ENCODE measurements at places on chromosomes 5 and 9.

- DNase-seq: no peak
These were observed 7.3 kb upstream of the DHFR start for GRCh38 chr5:80662108-80662507.

GRCh38 chr5:108238936-108239887 is 142.7 kb downstream of the FBXL17 start:
- DNase-seq: no peak

DNA sequence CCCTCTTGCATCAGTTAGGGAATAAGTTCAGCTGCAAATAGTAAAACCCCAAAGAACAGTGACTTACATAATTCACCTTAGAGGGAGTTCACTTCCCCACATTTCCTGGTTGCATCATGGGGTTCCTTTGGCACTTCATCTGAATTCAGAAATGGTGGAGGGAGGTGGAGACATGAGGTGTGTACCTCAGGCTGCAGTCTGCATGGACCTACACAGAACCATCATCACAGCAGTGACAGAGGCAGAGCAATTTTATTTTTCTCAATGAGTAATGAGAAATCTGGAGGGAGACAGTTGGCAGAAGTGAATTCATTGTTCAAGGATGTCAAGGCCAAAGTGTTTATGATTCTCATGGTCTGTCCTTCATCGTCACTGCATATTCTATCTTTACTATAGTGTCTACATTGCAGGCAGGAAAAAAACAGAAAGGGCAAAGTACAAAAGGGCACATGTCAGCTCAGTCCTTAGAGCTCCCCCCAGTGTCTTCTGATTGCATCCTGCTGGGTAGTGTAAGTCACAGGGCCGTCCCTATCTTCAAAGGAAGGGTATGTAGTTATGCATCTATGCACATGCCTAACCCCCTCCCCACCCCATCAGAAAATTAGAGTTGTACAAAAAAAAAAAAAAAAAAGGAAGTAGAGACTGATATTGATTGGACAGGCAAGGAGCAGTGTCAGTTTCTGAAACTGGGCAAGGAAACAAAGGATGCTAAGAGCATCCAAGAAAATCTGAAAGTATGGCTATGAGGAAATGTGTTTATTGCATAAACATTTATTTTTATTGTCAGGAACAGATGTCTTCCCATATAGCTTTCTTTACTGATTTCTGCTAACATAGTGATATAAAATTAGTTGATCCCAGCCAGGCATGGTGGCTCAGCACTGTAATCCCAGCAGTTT is 132.7 kb upstream of the APC start:
- no peak for DNase-seq

DNA sequence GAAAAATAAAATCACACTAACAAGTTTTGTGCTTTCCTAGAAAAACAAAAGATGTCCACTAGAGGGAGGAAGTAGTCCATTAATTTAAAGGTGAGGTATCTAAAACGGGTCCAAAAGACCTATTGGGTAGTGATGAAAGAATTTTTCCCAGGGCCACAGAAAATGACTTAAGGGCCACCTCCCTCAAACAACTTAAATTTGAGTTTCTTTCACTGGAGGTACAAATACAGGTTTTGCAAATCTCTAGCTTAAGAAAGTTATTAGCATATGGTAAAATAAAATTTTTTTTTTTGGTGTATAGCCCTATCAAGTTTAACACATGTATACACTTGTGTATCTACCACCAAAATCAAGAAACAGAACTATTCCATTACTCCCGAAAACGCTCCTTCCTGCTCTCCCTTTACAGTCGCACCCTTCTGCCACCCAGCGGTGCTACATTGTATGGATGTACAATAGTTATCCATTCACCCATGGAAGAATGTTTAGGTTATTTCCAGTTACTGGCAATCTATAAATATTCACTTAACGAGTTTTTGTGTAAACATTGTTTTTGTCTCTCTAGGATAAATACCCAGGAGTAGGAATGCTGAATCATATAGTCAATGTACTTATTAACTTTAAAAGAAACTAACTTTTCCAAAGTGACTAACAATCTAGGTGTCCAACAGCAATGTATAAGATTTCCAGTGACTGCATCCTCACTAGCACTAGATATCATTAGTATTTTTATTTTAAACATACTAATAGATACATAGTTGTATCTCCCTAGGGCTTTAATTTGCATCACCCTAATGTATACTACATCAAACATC is 21.9 kb downstream of the DEPDC1B start:
- DNase-seq: no peak

DNA sequence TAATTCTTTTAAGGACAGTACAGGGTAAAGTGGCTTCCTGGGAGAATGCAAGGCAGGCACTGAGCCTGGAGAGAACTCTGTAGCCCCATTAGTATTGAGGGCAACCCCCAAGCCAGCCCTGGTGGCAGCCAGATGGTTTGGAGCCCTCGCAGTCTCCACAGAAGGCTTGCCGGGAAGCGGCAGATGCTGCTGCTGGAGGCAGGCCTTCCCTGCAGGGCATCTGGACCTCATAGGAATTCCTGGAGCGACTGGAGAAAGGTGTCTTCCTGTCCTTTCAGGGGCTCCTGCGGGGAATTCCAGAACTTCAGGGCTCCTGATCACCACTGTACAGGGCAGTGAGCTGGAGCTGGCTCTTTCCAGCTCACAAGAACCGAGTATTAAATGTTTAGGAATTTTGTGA is 167.5 kb downstream of the INSYN2B start:
- DNase-seq: no peak

GRCh38 chr9:122788831-122789230 is at the start of gene OR5C1:
OR5C1 (plus strand) TSS chr9:122788933; CDS start chr9:122788933, 0 bp downstream.
- DNase-seq: no peak

- no peak for DNase-seq
These were observed 165.6 kb upstream of the IRX2 start for GRCh38 chr5:2917093-2917492.

DNA sequence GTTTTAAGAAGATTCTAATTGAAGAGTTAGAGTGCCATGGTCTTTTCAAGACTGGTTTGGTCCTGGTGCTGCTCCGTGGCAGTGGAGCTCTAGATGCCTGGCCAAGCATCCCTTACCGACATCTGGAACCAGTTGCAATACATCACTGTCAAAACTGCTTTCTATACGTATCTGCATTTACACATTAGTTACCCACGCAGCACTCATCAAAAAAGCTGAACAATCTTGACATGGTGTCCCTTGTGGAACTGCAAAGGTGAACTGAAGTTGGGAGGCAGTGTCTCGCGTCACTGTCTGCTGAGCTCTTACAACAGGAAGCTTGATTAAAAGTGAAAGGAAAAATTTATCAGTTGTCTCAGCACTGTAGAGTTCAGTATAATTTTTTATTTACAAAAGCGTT is 82.6 kb downstream of the PBX3 start:
- peak; percentile 6 for DNase-seq

- DNase-seq: no peak
These were observed 58.4 kb upstream of the SH3GL2 start for GRCh38 chr9:17520268-17521064.

DNA sequence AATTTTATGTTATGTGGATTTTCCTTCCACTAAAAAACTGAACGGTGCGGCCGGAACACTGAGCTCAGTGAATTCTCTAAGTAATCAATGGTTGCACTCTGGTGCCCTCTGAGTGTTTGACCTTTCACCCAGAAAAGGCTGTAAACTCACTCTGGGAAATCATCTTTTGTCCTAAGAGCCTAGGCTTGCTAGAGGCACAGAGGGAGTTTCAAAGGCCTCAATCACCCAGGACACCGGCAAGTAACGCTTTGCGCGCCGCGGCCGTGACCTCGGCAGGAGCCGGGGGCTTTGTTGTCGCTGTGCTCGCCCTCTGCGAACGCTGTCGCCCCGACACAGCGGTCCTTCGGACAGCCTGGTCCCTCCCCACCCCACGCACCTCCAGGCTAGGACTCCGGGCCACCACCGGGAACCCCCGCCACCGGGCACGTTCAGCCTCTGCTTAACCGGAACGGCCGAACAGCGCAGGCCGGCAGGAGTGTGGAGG is 703 bp downstream of the ISCA1 start:
- no peak for DNase-seq

DNA sequence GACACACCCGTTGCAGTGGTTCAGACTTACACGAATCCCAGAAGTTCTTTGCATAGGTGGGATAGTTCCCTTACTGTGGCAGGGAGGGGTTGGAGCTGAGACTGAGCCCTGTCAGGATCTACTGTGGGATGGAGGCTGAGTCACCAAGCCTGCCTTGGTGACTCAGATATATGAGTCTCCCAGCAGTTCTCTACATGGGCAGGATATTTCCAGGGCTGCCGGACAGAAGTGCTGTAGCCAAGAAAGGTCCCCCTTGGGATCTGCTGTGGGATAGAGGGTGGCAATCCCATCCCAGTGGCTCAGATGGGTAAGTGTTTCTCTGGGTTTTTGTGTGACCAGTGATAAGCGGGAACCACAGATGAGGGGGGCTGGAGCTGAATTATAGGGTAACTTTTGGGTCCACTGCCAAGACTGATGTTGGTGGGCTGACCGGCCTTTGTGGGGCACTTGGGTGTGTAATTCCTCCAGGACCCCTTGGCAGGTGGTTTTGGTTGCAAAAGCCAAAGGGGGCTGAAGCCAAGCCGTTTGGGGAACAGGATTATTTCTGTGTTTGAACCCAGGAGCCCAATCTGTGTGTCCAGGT is 18.7 kb downstream of the XRCC4 start:
- no peak for DNase-seq

GRCh38 chr9:76162086-76162730 is 232.0 kb downstream of the RFK start:
- no peak for DNase-seq

DNA sequence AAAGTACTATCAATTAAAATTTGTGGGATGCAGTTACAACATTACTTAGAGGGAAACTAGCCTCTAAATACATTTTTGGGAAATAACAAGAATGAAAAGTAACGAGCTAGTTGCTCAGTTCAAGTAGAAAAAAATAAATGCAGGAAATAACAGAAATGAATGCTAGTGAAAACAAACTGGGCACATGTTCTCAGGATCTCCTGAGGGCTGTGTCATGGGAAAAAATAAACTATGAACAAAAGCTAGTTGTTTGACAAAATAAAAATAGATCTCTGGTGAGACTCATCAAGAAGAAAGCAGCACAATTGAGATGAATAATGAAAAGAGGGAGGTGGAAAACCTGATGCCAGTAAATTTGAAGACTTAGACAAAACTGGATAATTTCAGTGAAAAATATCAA is 16.3 kb downstream of the IDNK start:
- no peak for DNase-seq

DNA sequence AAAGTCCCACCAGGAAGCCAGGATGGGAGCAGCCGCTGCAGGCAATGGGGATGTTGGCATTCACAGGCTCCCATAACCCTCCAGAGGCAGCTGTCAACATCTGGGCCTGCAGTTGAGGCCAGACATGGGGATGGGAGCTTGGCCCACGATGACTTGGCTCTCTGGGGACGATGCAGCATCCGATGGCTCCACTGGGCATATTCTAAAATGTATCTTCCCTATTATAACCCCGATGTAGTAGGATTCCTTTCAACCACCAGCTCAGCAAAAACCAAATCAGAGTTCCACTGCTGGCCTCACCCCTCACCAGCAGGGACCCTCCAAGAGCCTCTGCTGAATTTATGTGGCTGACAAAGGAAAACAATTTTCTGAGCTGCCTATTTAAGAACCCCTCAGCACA is 7.1 kb downstream of the SPRY4 start:
- no peak for DNase-seq

- DNase-seq: no peak
These were observed 77.7 kb upstream of the FAM169A start for GRCh38 chr5:74943905-74944304.

GRCh38 chr9:13529321-13530104 is 250.0 kb upstream of the MPDZ start:
- no peak for DNase-seq

DNA sequence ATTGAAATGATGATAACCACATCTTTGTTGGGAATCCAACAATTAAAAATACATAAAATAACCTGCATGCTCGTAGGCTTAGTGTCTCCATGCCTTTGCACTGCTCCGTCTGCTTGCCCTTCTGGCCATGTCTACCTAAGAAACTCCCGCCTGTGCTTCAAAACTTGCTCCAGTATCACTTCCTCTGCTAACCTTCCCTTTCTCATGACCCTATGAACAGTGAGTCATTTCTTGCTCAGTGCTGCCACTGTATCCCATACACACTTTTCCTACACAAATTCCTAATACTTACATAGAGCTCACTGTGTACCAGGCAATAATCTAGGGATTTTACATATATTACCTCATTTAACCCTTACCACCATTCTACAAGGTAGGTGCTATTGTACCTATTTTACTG is 33.5 kb downstream of the TMEM245 start:
- no peak for DNase-seq

- DNase-seq: no peak
These were observed 199.9 kb downstream of the SNX18 start for GRCh38 chr5:54717459-54717858.

DNA sequence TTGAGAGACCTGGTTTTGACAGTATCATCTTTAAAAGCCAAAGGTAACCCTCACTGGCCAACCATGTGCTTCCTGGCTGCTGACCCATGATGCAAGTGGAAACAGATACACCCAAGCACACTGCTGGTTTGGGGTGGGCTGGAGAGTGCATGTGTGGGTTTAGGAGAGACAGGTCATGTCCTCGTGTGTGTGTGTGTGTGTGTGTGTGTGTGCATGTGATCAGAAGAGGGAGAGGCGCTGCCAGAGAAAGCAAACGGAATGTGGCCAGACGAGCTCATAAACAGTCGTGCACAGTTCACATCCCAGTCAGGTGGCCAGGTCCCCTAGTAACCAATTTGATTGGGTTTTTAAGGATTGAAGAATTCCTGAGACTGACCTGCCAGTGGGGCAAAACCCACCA is 112.8 kb upstream of the ICE1 start:
- DNase-seq: no peak

DNA sequence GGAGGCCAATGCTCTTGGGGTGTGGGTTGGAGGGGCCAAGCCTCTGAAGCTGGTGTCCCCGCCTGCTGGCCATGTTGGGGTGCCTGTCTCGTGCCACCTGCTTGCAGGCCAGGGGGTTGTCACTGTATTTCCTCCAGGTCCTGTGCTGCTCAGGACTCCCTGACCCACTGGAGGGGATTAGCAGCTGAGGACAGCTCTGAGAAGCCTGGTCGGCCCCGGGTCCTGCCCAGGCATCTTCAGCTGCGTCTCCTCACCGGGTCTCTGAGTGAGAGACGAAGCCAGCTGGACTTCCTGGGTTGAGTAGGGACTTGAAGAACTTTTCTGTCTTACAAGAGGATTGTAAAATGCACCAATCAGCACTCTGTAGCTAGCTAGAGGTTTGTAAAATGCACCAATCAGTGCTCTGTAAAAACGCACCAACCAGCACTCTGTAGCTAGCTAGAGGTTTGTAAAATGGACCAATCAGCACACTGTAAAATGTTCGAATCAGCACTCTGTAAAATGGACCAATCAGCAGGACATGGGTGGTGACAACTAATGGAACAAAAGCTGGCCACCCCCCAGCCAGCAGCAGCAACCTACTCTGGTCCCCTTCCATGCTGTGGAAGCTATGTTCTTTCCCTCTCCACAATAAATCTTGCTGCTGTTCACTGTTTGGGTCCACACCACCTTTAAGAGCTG is 20.6 kb upstream of the SLC9A3 start:
- no peak for DNase-seq

Data from C1 segment of cervical spinal cord (tissue), 14 donors.